Immature natural killer cell (primary cell): ENCODE measurements at places on chromosomes 12 and 14. TPM values are rescaled to one million over a fixed set of nuclear protein-coding genes. Genes with fewer than 3 reads are reported as not detected.

GRCh38 chr12:13250416-13250815 lies 53.9 kb downstream of the EMP1 start:
- no peaks in the 10 kb centered on the region for H3K36me3 ChIP-seq
- peaks cover 3% of the 10 kb centered on the region for H3K27me3 ChIP-seq
- no peak overlapping the region for H3K4me3 ChIP-seq
- H3K4me1 ChIP-seq = no peaks in the 10 kb centered on the region
- no peak overlapping the region for H3K27ac ChIP-seq
- no peak for DNase-seq

- no peak for DNase-seq
- no peaks in the 10 kb centered on the region for H3K4me1 ChIP-seq
- H3K27ac ChIP-seq = no peak overlapping the region
- no peaks in the 10 kb centered on the region for H3K36me3 ChIP-seq
Observed at GRCh38 chr12:5777451-5777850, 167.6 kb downstream of the ANO2 start.

The CNTN1 gene
- polyA plus RNA-seq = not detected

The NRXN3 gene
- not detected for polyA plus RNA-seq

The TMPRSS12 gene
- not detected for polyA plus RNA-seq

- DNase-seq = no peak
- peaks cover 33% of the 10 kb centered on the region for H3K4me1 ChIP-seq
- peak overlapping the region; percentile 55 for H3K27ac ChIP-seq
Observed at GRCh38 chr14:63918411-63918810, 65.6 kb downstream of the SYNE2 start.

The MIP gene
- polyA plus RNA-seq = not detected

- DNase-seq = no peak
- no peaks in the 10 kb centered on the region for H3K36me3 ChIP-seq
- H3K4me3 ChIP-seq = no peak overlapping the region
- H3K27me3 ChIP-seq = peaks cover 2% of the 10 kb centered on the region
- H3K4me1 ChIP-seq = no peaks in the 10 kb centered on the region
Observed at GRCh38 chr12:110836291-110836690, 10.5 kb upstream of the CCDC63 start.

DNA sequence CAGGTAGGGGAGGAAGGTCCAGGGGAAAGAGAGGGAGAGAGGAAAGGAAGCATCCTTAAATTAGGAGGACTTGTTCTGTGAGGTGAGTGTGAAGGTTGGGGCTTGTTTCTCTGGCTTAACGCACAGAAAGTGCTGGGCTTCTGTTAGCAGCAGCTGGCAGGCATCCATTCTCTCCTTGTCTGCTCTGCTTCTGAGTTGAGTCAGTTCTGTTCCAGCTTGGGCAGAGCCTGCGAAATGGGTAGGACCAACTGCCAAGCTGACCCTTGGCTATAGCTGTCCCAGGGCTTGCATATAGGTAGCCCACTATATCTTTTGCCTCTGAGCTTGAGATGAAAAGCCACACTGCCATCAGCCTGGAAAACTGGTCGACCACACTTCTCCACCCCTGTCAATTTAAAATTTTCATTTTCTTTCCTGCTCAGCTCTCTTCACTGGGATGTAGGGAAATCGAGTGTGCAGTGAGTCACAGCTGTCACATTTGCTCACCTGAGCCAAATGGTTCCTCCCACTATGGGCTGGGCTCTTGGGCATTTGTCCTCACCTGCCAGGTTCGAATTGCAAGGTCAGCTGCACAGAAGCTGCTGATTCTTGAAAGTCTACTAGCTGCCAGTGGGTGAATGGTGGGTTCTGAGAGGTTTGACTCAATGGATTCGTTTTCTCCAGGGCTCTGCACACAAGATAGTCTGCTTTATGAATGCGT lies 256.4 kb upstream of the PWP1 start:
- no peaks in the 10 kb centered on the region for H3K36me3 ChIP-seq
- peaks cover 24% of the 10 kb centered on the region for H3K4me1 ChIP-seq
- no peak overlapping the region for H3K27ac ChIP-seq
- H3K4me3 ChIP-seq = no peak overlapping the region

DNA sequence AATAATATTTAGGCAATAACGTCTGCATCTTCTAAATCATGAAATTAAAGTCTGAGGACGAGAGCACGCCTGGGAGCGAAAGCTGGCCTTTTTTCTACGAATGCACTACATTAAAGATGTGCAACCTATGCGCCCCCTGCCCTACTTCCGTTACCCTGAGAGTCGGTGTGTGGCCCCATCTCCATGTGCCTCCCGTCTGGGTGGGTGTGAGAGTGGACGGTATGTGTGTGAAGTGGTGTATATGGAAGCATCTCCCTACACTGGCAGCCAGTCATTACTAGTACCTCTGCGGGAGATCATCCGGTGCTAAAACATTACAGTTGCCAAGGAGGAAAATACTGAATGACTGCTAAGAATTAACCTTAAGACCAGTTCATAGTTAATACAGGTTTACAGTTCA lies 19.3 kb downstream of the CKB start:
- peaks cover 8% of the 10 kb centered on the region for H3K27me3 ChIP-seq
- peaks cover 14% of the 10 kb centered on the region for H3K4me1 ChIP-seq
- peaks cover 32% of the 10 kb centered on the region for H3K36me3 ChIP-seq
- no peak overlapping the region for H3K27ac ChIP-seq
- DNase-seq = no peak

The NINJ2 gene
- polyA plus RNA-seq = 42.3 TPM

GRCh38 chr14:77495334-77495733 lies 3.3 kb downstream of the ISM2 start:
- no peaks in the 10 kb centered on the region for H3K36me3 ChIP-seq
- H3K4me3 ChIP-seq = no peak overlapping the region
- H3K27me3 ChIP-seq = peaks cover 11% of the 10 kb centered on the region
- H3K4me1 ChIP-seq = peaks cover 6% of the 10 kb centered on the region
- no peak for DNase-seq

- no peak overlapping the region for H3K4me3 ChIP-seq
- H3K27ac ChIP-seq = no peak overlapping the region
- H3K4me1 ChIP-seq = peaks cover 33% of the 10 kb centered on the region
- DNase-seq = no peak
Observed at GRCh38 chr12:57456145-57456700, 1.1 kb downstream of the INHBE start.

The FLVCR2 gene
- polyA plus RNA-seq = 1.4 TPM

GRCh38 chr12:12481631-12482030 lies 81.0 kb downstream of the DUSP16 start:
- H3K4me1 ChIP-seq = peaks cover 12% of the 10 kb centered on the region
- H3K36me3 ChIP-seq = peaks cover 11% of the 10 kb centered on the region
- peak overlapping the region; percentile 87 for H3K27ac ChIP-seq
- H3K4me3 ChIP-seq = no peak overlapping the region
- no peaks in the 10 kb centered on the region for H3K27me3 ChIP-seq
- no peak for DNase-seq

- H3K36me3 ChIP-seq = no peaks in the 10 kb centered on the region
- no peak overlapping the region for H3K4me3 ChIP-seq
- DNase-seq = no peak
- peaks cover 5% of the 10 kb centered on the region for H3K4me1 ChIP-seq
- H3K27ac ChIP-seq = no peak overlapping the region
Observed at GRCh38 chr14:72741826-72742117, 152.1 kb downstream of the DPF3 start.

The DDX51 gene
- polyA plus RNA-seq = 5.0 TPM

The SGPP1 gene
- 21.2 TPM for polyA plus RNA-seq

The P2RX7 gene
- 7.5 TPM for polyA plus RNA-seq

DNA sequence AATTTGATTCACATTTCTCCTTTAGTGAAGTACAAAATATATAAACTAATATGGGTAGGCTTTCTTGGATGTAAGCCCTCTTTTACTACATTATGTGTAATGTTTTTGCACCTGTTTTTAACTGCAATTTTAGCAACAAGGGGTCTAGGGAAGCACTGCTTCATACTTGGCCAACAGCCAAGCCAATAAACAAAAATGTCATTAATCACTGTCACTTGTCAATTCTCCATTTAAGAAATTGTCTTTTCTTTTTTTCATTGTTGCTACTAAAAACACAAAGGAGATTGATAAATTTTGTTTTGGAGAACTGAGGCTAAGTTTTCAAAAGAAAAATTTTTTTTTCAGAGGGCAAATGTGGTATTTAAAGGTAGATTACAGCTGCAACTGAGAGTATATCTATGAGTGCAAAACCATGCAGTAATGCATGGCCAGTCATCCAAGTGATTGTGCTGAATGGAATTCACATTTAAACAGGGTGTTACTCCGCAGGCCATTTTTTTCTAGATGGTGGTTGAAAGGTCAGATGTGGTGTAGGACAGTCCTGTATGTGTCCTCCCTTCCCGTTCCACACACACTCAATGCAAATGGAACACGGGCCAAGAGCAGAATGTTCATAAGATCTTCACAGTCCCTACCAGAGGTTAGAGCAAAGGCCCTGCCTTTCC lies 503.0 kb upstream of the LMO3 start:
- H3K27ac ChIP-seq = no peak overlapping the region
- H3K4me3 ChIP-seq = no peak overlapping the region
- H3K36me3 ChIP-seq = no peaks in the 10 kb centered on the region
- DNase-seq = no peak

- H3K27ac ChIP-seq = no peak overlapping the region
- no peak overlapping the region for H3K4me3 ChIP-seq
- H3K27me3 ChIP-seq = peaks cover 12% of the 10 kb centered on the region
- H3K36me3 ChIP-seq = no peaks in the 10 kb centered on the region
- no peak for DNase-seq
Observed at GRCh38 chr12:123888989-123889388, 83.6 kb downstream of the CCDC92 start.

DNA sequence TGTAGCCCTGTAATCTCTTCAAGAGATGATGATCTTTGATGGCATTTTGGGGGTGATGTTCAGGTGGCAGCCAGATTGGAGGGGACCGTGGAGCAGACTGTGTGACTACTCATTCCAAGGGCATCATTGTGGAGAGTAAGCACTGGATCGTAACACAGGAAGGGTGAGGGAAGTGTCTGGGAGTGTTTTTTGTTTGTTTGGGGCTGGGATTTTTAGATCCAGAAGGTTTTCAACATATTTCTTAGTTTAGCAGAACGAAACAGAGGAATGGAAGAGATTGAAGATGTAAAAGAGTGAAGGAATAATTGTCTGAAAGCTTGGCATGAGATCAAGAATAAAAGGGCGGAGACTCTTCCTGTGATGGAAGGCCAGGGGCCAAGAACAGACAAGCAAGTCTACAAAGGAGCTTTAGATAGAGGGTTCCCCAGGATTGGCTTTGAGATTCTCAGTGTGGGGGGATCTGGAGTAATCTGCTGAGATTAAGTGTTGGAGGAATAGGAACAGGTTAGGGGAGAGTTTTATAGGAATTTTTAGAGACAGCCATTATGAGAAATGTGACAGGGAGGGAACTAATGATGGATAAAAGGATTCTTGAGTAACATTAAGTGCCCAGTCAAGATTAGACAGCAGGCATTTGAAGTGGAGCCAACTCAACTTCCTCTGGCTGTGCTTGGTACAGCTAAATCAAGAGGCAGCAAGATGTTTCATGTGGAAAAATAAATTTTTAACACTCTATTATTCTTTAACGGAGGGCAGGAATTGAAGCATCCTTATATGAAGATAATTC lies 79.7 kb upstream of the REP15 start:
- no peak overlapping the region for H3K4me3 ChIP-seq
- no peak overlapping the region for H3K27ac ChIP-seq
- no peaks in the 10 kb centered on the region for H3K4me1 ChIP-seq
- no peaks in the 10 kb centered on the region for H3K27me3 ChIP-seq

- H3K27me3 ChIP-seq = no peaks in the 10 kb centered on the region
- H3K4me1 ChIP-seq = no peaks in the 10 kb centered on the region
- H3K36me3 ChIP-seq = no peaks in the 10 kb centered on the region
- H3K4me3 ChIP-seq = no peak overlapping the region
Observed at GRCh38 chr14:66539034-66539433, 31.1 kb downstream of the GPHN start.

DNA sequence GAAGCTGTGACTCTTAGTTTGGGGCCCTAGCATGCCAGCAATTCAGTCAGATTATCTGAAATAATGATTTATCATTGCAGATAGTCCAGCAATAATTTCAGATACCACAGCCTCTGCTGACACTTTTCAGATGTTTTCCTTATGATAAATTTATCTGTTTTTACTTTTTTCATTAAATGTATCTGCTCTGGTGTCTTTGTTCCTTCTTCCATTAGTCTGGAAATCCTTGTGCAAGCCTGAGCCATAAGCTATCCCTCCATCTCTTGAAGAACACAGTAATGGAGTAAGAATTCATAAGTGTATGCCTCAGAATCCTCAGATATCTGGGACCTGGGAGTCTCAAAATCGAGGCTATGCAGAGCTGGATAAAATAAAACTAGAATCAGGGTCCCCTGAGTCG lies 146.4 kb upstream of the KRR1 start:
- no peak for DNase-seq
- no peaks in the 10 kb centered on the region for H3K36me3 ChIP-seq
- no peaks in the 10 kb centered on the region for H3K4me1 ChIP-seq
- H3K4me3 ChIP-seq = no peak overlapping the region

The ABCD2 gene
- 0.76 TPM for polyA plus RNA-seq

The CRIP1 gene
- 940 TPM for polyA plus RNA-seq

DNA sequence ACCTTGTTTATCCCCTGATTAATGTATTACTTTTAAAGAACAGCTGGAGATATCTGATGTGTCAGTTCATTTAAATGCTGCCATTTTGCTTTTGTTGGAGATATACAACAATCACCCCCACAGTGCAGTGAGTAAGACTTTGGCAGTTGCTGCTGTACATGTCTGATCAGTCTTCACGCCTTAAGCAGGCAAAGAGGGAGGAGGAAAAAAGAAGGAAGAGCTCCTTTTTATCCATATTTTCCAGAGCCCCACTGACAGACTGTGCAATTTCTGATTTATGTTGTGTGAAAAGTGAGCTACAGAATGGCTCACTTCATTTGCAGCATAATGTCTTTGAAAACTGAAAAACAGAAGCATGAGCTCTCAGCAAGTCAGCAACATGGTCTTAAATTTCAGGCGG lies 319.7 kb upstream of the LRIG3 start:
- peaks cover 2% of the 10 kb centered on the region for H3K27me3 ChIP-seq
- H3K4me3 ChIP-seq = no peak overlapping the region
- no peak overlapping the region for H3K27ac ChIP-seq
- DNase-seq = no peak
